Activated CD4-positive, alpha-beta T cell treated with anti-CD3 and anti-CD28 coated beads for 24 hours (primary cell): ENCODE measurements at places on chromosomes 1 and 21.

GRCh38 chr1:208433086-208433485, 188.9 kb upstream of the PLXNA2 start:
- no peak for DNase-seq

GRCh38 chr1:75531570-75531969, 79.3 kb downstream of the SLC44A5 start:
- no peak for DNase-seq

DNA sequence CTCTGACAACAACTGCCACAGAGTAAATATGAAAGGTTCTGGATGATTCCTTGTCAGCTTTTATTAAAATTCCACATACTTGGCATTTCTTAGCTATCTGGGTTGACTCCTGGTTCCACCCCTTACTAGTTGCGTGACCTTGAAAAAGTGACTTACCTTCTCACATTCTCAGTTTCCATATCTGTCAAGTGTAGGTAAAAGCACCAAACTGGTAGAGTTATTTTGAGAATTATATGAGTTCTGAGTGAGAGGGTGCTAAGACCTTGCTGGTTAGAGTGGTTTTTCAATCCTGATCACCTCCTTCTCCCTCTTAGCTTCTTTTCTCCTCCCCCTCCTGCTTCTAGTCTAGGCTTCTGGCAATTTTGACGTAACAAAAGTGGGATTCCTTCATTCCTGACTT, 83.4 kb upstream of the ABCD3 start:
- no peak for DNase-seq

DNA sequence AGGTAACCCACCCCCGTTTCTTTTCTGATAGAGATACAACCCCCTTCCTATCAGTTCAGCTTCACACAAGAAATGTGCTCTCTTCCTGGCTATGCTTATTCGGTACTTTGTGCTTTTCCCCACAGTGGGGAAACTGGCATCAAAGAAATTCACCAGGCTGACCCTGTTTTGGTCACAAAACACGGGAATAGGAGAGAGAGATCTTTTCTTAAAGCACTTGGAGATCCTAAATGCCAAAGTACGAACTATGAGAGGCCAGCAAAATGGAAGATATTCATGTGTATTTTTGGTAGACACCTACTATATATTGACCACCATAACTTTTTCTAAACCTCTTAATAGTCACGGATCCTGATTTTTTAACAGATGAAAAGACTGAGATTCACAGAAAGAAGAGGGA, 30.0 kb downstream of the SLC30A10 start:
- DNase-seq: no peak

DNA sequence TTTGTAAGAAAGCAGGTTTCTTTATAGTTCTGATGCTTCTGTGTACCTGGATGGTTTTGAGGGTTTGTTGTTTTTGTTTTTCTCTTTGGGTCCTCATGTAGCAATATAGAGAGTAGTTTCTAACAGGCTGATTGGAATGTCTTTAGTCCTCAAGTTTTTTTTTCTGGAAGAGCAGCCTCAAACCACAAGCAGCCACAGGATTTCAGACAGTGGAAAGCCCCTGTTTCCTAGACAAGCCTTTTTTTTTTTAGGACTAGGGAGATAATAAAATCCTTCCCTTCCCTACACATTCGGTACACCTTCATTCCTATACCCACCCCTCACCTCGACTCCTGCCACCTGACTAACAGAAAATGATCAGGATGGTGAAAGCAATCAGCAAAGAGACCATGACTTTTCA, 47.6 kb downstream of the ACP6 start:
- no peak for DNase-seq

DNA sequence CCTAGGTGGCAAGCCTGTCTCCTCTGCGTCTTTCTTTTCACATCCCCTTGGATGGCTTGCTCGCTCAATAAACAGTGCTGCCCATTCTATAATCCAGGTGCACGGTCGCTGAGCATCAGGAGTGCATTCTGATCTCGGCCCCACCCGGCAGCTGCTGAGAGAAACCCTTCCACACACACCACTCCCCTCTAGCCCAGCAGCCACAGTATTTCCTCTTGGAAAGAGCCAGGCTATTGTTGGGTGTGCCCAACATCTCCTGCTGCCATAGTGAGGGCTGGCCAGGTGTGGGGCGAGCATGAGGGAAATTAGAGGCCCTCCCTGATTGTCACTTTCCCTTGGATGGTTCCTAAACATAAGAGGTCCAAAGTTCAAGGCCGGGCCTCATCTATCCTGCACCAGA, 24.7 kb downstream of the GPA33 start:
- no peak for DNase-seq

DNA sequence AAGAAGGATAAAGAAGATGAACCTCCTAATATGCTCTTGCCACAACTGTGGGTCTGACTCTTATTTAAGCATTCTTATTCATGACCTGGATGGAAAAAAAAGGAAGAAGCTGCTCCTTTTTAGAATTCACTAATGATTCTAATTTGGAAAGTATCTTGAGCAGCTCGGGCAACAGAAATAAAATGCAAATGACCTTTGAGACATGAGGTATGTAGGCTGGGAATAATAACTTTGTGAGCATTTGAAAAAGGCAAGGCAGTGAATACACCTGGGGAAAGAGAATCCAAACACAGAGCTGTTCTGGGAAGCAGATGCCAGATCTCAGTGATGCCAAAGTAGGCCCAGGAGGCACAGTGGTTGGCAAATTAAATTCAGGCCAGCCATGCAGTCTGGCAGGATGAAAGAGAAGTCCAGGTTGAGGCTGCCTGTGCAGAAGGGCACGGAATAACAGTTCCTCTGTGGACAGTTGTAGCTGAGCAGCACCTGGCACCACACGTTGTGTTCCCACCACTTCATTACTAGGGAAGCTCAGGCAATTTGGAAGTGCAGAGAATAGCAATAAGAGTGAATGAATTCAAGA, 320.8 kb upstream of the ST6GALNAC5 start:
- DNase-seq: no peak

DNA sequence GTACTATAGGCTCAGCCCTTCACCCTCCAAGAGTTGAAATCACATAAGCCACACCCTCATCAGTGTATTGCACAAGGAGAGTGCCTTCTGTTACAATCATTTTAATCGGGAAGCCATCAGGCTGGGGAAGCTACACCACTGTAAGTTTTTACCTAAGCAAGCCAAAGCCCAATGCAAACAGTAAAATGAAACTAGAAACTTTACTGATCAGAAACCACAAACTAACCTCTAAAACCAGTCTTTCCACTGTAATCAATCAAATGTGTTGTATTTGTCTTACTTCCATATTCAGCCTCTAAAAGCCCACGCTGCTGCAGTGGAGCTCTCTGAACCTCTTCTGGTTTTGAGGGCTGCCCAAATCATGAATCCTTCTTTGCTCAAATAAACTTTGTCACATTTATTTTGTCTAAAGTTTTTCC, 26.2 kb downstream of the CAPN8 start:
- no peak for DNase-seq

DNA sequence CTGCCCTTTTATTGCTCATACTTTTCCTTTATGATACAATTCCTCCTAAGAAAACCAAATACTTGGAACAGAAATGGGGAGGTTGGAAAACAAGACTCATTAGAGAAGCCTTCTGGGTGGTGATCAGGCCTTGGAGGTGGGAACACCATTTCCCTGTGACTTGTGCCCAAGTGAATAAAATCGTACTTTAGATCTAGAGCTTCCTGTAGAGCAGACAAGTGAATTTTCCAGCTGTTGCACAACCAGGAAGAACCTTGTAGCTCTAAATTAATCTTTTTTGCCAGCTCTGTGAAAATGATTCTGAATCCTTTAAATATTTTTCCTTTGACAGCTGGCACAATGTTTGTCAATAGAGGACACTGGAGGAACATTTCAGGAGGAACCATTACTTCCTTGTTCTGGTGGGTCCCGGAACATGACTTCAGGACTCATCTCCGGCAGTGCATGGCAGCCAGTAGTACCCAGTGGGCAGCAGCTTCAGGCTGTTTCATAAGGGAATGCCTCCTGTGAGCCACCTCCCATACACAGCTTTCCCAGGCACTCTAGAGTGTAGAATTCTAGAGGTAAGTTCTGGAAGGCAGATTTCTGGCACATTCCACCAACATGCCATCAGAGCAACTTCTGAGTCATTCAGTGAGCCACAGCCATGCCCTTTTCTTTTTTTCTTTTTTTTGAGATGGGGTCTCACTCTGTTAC, 5.5 kb upstream of the SNAPIN start:
- no peak for DNase-seq

- DNase-seq: no peak
These were observed 66.7 kb upstream of the ANGPTL3 start for GRCh38 chr1:62530516-62531154.

- DNase-seq: no peak
These were observed 14.0 kb upstream of the JAM2 start for GRCh38 chr21:25625036-25625435.

GRCh38 chr1:49307457-49307856, 530.8 kb upstream of the BEND5 start:
- DNase-seq: no peak

- DNase-seq: no peak
These were observed 50.5 kb downstream of the DMAP1 start for GRCh38 chr1:44263568-44264450.

DNA sequence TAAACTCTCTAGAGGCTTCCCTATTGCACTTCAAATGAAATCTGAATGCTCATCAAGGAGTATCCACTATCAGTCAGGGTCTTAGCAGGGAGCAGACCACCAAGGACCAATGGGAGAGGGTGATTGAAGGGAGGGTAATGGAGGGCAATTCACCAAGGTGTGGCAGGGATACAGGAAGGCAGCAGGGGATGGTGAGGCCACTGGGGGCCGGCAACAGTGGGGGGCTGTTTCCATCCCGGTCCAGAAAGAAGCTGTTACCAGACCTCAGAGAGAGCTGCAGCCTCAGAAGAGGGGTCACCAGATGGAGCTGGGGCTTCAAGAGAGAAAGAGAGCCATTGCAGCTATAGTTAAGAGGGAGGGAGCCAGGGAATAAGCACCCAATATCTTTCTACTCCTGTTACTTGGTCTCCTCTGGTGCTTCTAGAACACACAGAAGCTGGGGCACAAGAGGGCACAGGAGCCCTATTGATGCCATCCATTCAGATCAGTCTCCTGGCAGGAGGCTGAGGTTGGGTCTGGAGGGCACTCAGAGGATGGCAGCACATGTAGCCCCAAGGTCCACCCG, 417.6 kb downstream of the PTPRU start:
- DNase-seq: no peak

- no peak for DNase-seq
These were observed 39.5 kb downstream of the ACOT7 start for GRCh38 chr1:6353955-6354658.

GRCh38 chr1:13536571-13536970, 22.8 kb upstream of the LRRC38 start:
- DNase-seq: no peak
